ENCODE measurements at places on chromosomes 11 and 22.

- DNase-seq: no peak
These were observed 390.1 kb upstream of the B3GAT1 start for GRCh38 chr11:134802116-134802515.

GRCh38 chr22:46373159-46373558 is 37.6 kb downstream of the TRMU start:
- DNase-seq: peak; percentile 63

DNA sequence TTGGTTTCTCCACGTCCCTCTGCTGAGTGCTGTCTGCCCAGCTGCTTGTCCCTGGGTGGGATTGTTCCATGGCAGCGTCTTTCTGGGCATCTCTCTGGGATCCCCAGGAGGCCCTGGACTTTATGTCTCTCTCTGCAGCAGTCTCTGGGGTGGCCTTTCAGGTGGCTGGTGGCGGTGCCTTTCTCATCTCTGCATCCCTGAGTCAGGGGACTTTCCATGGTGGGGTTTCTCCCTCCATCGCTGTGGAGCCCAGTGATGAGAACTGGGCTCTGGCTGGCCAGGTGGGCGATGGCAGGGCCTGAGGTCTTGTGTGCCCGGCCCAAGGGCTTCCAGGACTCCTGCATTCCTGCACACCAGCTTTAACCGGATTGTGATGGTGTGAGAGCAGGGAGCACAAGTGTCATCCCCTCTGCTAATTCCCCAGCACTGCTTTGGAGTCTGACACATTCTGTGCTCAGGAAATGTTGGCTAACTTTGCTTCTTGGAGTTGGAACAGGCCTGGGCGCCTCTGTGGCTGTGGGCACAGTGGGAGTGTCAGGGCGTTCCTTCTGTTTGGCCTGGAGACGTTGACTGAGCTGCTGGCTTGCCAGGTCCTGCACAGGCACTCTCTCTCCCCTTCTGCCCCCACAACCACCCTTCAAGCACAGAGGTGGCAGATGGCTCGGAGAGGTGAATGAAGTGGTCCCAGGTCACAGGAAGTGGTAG is 27.9 kb downstream of the FAM83F start:
- DNase-seq: no peak

- no peak for DNase-seq
These were observed 21.1 kb downstream of the MIF start for GRCh38 chr22:23915290-23915689.

DNA sequence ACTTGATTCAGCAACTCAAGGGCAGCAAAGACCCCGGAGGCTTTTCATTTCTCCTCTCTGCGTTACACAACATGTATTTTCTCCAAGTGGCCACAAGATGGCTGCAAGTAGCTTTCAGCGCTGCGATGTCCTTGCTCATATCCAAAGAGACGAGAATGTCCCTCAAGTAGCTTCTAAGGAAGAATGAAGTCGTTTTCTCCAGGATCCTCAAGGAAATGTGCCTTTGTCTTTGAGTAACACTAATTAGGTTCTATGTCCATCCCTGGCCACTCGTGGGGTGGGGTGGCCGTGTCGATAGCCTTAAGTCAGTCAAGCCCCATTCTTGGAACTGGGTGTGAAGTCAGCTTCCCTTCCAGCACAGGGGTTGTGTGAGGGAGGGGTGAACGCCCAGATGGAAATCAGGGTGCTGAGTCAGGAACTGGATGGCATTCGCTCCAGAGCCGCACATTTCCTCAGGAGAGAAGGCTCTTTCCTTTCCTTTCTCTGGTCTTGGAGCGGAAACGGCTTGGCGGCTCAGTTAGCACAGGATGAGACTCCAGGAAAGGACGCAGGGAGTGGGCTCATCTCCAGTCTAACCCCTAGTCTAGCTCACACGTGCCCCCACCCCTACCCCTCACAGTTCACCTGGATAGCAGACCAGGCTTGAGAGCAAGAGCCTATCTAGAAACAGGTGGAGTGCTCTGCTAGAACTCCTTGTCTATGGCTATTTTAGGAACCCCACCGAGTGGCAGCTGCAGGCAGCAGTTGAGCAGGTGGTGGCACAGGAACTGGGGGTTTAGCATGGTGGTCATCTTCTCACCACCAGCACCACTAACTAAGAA is 44.3 kb downstream of the NNMT start:
- DNase-seq: no peak

DNA sequence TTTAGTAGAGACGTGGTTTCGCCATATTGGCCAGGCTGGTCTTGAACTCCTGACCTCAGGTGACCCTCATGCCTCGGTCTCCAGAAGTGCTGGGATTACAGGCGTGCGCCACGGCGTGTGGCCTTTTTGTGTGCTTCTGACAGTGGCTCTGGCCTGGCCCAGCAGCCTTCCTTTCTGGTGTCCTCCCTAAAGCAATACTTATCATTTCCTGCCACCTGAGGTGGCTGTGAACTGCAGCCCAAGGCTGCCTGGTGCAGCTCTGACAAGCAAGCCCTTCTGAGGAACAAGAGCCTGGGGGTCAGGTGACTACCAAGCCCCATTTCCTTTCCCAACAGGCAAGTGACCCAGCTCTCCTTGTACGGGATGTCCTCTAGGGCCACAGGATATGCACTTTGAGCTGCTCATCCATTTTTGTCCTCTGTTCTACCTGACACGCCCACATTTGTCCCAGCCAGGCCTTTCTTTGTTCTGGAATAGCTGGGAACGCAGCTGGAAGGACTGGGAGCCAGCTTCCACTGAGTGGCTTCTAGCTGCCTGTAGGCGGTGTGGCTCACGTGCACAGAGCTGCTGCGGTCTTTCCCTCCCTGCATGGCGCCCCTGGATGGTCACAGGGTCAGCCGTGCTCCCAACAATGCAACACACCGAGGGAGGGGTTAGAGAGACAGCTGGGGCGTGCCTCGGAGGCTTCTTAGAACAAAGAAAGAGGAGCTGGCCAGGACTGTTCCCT is 12.3 kb upstream of the BID start:
- DNase-seq: no peak

- DNase-seq: no peak
These were observed 76.3 kb downstream of the BUD13 start for GRCh38 chr11:116696381-116696941.

- DNase-seq: no peak
These were observed 8.2 kb downstream of the SUSD2 start for GRCh38 chr22:24189249-24190158.

DNA sequence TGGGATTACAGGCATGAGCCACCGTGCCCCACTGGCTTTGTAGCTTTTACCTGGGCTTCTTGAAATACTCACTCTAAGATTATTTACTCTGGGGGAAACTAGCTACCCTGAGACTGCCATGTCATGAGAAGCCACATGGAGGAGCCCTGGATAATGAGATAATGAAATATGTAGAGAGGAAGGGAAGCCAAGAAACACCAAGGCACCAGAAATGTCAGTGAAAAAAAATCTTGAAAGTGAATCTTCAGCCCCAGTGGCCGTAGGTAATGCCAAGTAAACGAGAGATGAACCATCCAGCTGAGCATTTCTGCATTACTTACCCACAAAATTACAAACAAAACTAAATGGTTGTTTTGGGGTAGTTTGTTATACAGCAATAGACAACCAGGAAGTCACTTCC is 125.6 kb downstream of the APIP start:
- no peak for DNase-seq

DNA sequence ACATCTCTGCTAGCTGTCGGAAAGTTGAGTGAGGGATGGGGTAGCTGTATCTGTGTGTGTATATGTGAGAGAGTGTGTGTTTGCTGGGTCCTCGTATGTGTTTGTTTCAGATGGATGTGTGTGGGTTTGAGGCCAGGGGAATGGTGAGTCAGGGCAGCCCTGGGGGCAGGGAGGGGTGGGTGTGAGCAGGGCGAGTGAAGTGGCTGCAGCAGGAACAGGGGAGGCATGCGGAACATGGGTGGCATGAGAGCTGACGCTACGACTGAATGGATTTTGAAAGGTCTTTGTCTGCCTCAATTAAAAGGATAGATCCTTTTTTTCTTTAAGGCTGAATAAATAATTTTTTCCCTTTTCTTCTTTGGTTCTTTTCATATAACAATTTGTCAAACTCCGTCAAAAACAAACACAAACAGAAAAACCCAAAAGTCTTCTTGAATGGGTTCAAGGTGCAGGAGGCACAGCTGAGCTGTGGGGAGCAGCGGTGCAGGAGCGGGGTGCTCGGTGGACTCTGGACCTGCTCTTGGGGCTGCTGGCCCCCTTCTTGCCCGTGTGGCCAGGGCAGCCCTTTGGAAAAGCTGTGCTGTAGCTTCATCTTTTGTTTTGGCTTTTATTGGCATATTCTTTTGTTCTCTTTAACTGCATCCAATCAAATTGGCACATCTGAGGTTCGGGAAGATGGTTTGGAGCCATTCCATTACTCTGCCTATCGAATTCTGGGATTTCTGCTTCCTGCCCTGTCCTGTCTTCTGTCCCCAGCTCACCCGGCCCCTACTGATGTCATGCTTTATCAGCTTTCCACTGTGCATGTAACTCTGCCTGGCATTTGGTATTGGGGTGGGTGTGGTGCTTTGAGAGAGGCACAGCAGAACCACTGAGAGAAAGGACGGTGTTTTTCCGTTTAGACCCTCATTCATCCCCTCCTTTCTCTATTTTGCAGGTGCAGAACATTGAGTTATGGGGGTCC is 80.1 kb downstream of the ADAMTS15 start:
- no peak for DNase-seq

- no peak for DNase-seq
These were observed 425.5 kb upstream of the CADM1 start for GRCh38 chr11:115929618-115930129.

DNA sequence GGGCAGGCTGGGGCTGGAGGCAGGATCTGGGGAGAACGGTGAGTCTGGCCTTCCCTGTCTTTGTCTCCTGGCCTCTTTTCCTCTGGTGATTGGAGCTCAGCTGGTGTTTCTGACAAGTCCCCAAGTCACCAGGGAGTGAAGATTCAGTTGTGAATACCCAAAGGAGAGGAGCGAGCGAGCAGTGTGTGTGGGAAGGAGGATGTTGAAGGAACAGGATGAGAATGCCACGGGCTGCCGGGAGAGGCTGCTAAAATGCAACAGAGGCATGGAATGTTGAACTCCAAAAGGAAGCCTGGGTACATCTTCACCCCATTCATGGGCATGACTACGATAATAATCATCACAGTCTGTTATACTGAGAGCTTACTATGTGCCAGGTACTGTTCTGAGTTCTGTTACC is 163.3 kb downstream of the CEP164 start:
- DNase-seq: no peak

- no peak for DNase-seq
These were observed 10.7 kb downstream of the RAB30 start for GRCh38 chr11:83060965-83061364.

GRCh38 chr22:22703715-22704114 is 59.3 kb downstream of the GGTLC2 start:
- DNase-seq: no peak

DNA sequence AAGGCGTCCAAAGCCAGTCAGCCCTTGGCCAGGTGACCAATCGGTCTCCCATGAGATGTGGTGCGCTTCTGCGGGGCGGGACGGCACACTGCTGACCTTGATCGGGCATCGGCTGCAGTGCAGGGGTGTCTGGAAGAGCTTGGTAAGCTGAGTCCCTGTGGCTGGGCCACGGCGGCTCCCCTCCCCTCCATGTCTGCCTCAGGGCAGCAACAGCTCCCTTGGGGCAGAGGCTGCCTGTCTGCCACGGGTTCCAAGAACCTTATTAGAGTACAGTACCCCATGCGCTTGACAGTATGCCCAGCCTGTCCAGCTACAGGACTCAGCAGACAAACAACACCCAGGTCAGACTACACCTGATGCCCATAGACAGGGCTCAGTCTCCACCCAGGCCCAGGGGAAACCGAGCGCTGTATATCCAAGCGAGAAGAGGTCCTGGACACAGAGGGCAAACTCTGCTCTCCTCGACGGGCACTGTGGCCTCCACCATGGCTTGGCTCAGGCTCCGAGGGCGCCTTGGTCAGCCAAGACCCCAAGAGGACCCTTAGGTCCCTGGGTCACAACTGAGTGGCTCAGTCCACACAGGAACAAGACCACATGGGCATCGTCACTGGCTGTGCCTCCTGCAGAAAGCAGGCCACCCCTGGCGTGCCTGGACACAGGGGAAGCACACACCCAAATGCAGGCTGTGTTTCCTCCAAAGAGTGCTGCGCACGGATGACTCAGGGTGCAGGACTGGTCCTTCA is 18.9 kb downstream of the TSPAN32 start:
- DNase-seq: no peak

DNA sequence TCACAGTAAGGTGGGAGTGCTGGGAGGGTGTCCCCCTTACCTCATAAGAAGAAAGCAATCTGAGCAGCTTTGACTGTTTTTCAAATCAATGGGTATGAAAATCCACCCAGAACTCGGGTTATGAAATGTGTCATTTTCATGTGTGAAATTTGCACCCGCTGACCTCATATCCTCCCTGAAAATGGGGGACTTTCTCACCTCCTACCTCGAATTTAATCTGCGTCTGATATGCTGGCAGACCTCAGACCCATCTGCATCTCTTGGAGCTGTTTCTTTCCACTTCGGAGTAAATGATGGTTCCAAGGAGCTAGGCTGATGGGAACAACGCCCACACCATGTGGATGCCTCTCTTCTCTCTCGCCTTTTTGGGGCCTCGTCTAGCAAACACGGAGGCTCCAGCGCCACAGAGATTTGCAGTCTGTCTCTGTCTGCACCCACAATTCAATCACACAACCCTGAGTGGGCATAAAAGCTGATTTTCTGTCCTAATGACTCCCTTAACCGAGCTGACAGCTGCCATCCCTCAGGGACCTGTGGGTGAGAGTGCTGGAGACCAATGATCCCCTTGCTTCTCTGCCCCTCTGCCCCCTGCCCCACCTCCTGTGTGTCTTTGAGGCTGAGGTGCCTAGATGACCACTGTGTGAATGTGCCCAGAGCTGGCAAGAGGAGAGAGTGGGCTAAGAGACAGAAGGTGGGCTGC is 71.0 kb downstream of the TRIM29 start:
- DNase-seq: no peak

- no peak for DNase-seq
These were observed 119.9 kb upstream of the RASSF10 start for GRCh38 chr11:12889243-12889642.

- no peak for DNase-seq
These were observed 98.6 kb upstream of the SYT13 start for GRCh38 chr11:45384711-45385241.

- no peak for DNase-seq
These were observed 7.0 kb downstream of the THRSP start for GRCh38 chr11:78070621-78071020.

GRCh38 chr11:27926981-27927481 is 180.9 kb downstream of the KIF18A start:
- DNase-seq: no peak

DNA sequence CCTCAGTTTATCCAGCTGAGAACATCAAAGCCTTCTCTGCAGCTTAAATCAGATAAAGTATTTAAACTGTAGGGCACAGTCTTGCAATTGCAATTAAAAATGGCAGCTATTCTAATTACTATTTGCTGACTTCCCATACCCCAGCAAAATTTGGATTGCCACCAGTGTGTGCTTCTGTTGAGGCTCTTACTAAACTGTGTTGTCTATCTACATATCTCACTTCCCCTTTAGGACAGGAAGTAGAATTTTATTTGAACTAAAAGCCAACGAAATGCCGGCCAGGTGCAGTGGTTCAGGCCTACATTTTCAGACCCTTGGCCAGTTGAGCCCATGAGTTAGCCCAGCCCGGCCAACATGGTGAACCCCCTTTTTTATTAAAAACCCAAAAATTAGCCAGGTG is 7.1 kb downstream of the SAA4 start:
- DNase-seq: no peak

- DNase-seq: no peak
These were observed 1466.4 kb downstream of the FAM181B start for GRCh38 chr11:81267246-81267645.

- DNase-seq: no peak
These were observed 8.9 kb downstream of the KCNK7 start for GRCh38 chr11:65586676-65587075.

Measured in activated gamma-delta T cell (primary cell).